Inflammatory macrophage treated with lipopolysaccharide for 4 hours (primary cell): ENCODE measurements at places on chromosomes 2 and 18.

DNA sequence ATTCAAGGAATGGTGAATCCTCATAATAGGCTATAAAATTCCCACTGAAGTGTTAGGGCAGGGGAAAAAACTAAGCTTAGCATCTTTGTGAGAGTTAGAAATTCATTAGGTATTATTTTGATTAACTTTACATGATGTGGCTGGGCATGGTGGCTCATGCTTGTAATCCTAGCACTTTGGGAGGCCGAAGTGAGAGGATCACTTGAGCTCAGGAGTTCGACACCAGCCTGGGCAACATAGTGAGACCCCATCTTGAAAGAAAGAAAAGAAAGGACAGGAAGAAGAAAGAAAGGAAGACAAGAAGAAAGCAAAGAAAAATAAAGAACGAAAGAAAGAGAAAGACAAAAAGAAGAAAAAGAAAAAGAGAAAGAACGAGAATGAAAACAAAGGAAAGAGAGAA, 40.0 kb downstream of the SNRPD1 start:
- no peak for DNase-seq

DNA sequence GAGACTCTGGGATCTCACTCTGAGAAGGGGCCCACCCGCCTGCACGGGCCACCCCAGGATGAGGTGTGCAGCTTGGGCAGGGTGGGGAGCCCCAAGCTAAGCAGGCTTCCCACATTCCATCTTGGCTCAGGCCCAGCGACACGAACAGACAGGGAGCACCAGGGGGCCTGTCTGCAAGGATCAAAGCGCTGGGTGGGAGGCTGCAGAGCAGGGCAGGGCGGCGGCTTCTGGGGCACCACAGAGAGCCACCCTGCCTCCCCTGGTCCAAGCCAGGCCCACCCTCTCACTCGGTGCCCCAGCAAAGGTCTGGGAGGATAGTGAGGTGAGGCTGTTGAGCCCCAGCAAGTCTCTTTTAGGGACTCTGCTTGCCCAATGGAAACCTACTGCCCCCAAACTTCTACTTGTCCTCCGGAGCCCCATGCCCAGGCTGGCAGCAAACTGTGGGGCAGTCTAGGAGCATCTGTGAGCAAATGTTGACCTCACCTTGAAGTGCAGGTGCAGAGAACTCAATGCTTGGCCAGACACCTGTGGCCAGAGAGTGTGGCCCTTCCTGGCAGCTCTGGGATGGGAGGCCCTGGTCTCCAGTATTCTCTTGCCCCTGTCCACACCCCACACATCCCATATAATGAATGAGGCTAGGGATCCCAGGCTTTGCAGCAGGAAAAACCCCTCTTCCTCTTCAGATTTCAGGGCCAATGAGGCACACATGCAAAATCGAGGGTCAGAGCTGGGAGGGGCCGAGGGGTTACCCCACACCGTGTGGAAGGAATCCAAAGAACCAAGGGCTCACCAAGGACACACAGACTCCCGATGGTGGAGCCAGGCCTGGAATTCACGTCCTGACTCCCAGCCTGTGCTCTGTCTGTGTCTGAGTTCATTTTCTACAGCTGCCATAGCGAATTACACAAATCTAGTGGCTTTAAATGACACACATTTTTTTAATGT, 18.8 kb upstream of the GLI2 start:
- DNase-seq = no peak

DNA sequence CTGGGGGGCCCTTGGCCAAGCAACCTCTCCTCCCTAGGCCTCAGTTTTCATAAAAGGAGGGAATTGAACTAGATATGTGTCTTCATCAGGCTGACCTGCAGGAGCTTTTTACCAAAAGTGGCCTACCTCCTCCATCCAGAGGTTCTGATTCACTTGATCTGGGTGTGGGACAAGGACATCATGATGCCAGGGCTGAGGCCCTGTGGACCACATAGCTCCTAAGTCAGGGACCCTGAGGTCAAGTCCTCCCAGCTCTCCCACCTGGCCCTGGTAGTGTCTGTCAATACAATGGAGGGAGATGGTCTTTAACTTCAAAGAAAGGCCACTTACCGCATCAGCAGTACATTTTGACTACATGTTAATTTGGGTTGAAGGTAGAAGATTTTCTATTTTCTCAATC, 10.4 kb downstream of the IL1RN start:
- no peak for DNase-seq

- DNase-seq = no peak
Measured at GRCh38 chr18:55096263-55096951, 137.1 kb upstream of the CCDC68 start.

- DNase-seq = no peak
Measured at GRCh38 chr2:236549165-236549564, 20.5 kb upstream of the ACKR3 start.

DNA sequence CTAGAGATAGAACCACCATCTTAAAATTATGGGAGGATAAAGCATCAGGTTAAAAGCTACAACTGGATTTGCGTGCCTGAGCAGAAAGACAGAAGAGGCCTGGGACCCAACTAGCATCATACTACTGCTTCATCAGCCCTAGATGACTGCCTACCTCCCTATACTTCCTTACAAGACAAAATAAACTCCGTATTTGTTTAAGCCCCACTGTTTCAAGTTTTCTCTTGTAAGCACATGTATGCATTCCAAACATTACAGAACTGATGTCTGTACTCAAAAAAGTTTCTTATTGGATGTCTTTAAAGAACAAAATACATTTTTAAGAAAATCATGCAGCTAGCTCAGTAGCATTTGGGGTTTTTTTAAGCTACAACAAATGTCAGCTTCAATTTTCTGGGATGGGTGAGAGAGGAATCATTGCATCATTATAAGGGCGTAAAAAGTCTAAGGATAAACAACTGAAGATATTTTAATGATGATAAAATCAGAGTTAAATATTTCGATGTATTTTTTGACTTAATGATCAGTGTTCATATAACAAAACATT, 213.1 kb downstream of the EXOC6B start:
- no peak for DNase-seq

GRCh38 chr2:53202063-53202462, 565.5 kb upstream of the CHAC2 start:
- DNase-seq = no peak

DNA sequence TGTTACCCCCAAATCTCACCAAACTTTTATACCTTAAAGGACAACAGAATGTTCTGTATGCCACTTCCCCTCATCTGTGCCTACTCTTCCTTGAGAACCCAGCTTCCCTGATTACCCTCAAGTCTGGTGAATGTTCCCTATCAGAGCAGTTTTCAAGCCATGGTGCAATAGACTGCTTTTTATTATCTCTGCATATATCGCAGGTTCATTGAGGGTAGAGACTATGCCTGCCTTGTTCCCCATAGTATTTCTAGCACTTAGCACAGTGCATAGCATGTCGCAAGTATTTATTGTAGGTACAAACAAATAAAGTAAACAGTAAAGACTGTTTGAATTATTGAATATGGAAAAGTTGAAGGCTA, 146.6 kb downstream of the HAUS1 start:
- no peak for DNase-seq

GRCh38 chr2:37469126-37469525, 124.7 kb downstream of the QPCT start:
- no peak for DNase-seq

DNA sequence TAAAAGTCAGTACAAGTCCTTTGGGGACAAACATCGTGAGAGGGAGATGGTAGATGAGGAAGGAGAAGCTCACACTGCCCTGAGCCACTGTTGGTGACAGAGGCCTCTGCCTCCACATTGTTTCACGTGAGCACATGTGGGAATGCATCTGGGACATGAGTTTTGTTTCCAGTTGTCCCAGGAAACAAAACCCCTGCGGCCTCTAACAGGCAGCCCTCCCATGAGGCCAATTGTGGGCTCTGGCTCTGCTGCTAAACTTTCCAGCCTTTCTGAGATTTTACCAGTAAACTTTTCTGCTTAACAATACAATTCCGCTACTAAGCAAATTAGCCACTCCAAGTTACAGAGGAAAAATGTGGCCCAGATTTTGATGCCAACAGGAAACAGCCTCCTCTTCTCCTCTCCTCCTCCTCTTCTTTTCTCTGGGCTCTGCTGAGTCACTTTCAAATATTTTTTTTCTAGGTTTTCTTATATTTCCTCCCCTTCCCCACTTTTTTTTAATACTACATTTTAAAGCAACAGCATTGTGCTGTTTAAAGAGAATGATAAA, 23.4 kb upstream of the LRRC30 start:
- no peak for DNase-seq

DNA sequence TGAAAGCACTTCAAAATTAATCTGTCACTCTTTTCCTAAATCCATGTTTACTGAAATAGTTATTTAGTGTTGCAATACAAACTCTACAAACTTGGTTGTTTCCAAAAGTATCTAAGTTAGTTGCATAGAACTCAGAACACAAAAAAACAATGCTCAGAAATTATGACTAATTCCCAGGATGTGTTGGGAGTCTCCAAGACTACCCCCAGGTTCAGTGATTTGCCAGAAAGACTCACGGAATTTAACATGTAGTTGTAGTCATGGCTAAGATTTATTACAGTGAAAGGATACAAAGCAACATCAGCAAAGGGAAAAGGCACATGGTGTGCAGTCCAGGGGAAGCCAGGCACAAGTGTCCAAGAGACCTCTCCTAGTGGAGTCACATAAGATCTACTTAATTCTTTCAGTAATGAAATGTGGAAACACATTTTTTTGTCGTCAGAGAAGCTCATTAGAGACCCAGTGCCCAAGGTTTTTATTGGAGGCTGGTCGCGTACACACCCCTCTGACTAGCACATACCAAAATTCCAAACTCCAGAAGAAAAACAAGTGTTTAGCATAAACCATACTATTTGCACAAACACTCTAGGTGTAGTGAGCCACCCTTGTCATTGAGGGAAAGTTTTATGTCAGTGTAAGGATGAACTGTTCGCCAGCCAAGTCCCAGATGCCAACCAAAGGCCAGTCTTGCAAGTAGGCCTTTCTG, 43.3 kb upstream of the CYP20A1 start:
- DNase-seq = no peak

- no peak for DNase-seq
Measured at GRCh38 chr2:176553685-176554100, 284.5 kb downstream of the MTX2 start.

- DNase-seq = no peak
Measured at GRCh38 chr2:62654876-62655359, 50.6 kb upstream of the EHBP1 start.

DNA sequence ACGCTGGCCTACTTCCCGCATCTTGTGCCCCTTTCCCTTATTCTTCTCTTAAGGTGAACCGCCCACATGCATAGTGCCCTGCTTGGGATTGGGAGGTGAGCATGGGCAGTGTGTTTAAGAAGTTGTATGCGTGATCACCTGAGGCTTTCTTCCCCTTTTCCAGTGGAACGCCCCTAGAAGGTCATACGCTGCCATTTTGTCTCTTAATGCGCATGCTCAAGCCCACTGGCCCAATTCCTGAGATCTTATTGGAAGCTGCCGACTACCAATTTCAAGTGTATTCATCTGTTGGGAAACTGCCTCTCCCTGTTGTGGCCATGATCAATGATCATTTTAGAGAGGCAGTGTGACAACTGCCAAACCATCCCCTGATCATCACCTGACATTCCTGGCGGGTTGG, 3.3 kb upstream of the CETN1 start:
- no peak for DNase-seq

DNA sequence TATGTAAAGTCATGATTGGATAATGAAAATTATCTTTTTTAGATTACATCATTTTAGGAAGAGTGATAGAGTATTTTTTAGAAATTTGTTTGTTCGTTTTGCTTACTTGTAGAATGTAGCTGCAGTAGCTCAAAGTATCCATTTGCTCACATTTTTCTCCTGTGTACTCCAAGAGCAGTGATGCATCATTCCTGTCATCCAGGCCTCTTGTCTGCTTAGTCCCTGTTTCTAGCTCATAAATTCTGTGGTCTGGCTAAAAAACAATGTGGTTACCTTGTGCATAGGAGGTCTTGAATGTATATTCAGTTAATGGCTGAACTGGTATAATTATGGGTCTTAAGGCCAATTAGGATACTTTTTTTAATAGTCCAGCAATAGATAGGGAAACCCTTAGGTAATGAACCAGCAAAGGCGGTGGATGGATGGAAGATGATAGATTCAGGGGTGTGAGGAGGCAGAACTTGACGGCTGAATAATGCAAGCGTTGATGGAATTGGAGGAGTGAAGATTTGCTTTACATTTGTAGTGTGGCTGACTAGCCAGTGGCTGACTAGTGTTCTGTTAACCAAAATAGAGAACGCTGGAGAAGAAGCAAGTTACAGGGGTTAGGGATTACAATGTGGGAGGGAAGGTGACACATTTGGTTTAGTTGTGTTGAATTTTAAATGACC, 145.0 kb downstream of the ZNF407 start:
- DNase-seq = no peak

GRCh38 chr18:61414086-61414485, 80.9 kb downstream of the CDH20 start:
- no peak for DNase-seq

- DNase-seq = no peak
Measured at GRCh38 chr2:31268344-31268743, 34.4 kb downstream of the EHD3 start.

- peak; percentile 53 for DNase-seq
Measured at GRCh38 chr2:200578778-200579177, 7.0 kb upstream of the AOX1 start.

DNA sequence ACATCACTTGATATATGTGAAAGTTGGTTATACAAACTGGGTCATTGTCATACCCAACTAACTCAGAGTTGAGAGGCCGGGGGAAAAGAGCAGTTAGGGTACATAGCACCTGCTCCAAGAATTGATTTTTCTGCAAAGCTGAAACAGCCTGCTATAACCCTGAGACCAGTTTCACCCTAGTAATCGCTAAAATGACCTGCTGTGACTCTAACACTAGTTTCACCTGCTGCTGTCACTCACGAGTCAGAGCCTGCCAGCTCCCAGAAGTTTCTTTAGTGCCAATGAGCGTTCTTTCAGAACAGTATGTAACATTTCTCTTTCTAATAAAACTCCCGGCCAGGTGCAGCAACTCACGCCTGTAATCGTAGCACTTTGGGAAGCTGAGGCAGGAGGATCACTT, 28.0 kb downstream of the SRSF7 start:
- DNase-seq = no peak

GRCh38 chr2:149536649-149537048, 50.9 kb downstream of the MMADHC start:
- no peak for DNase-seq

DNA sequence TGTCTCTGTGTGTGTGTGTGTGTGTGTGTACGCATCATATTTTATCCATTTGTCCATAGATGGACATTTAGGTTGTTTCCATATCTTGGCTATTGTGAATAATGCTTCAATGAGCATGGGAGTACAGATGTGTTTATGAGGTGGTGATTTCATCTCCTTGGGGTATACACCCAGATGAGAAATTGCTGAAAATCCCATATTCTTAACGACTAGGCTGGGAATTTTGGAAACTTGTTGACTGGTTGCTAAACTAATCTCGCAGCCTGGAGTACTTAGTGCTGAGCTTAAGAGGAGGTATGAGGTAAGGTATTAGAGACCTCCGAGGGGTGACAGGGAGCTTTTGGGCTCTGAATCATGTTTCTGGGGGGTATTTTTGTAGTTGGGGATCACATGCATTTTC, 66.0 kb upstream of the SPRED2 start:
- no peak for DNase-seq
